Stimulated activated CD8-positive, alpha-beta memory T cell treated with anti-CD3 and anti-CD28 coated beads, Interleukin-12 subunit alpha, Interleukin-12 subunit beta, amount 100 ng/mL, for 4 hours (primary cell): ENCODE measurements at places on chromosomes 2 and 18.

DNA sequence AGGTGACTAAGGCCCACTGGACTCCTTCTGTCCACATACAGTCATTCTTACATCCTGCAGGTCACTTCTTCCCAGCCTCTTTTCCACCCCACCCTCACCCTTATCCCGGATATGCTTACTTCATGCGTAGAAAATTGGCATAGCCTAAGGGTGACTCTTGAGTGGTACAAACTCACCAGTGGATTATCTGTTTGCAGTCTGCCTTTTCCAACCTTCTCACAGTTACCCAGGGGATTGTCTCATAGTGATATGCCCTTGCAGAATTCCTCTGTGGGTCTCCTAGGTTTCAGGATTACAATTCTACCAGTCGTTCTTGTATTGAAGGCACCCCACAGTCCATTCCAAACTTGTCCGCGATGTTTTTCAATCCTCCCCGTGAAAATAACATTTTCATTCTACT is 752.9 kb upstream of the HS6ST1 start:
- no peak for DNase-seq

- DNase-seq = no peak
Measured at GRCh38 chr2:27569398-27569797, 13.4 kb upstream of the ZNF512 start.

DNA sequence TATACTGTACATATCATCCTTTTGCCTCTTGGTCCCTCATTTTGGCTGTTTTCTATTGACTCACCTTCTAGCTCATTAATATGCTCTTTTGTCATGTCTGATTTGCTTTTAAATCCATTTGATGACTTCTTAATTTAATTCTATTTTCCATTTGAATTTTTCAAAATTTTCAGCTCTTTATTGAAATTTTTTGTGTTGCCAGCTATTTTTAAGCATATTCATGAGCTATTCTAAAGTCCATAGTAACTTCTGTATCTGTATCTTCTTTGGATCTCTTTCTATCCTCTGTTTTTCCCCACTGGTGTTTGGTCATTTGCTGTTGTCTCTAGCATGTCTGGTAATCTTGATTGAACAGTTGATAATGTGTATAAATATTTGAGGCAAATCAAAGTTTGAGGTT is 227.8 kb downstream of the NDUFA10 start:
- no peak for DNase-seq

DNA sequence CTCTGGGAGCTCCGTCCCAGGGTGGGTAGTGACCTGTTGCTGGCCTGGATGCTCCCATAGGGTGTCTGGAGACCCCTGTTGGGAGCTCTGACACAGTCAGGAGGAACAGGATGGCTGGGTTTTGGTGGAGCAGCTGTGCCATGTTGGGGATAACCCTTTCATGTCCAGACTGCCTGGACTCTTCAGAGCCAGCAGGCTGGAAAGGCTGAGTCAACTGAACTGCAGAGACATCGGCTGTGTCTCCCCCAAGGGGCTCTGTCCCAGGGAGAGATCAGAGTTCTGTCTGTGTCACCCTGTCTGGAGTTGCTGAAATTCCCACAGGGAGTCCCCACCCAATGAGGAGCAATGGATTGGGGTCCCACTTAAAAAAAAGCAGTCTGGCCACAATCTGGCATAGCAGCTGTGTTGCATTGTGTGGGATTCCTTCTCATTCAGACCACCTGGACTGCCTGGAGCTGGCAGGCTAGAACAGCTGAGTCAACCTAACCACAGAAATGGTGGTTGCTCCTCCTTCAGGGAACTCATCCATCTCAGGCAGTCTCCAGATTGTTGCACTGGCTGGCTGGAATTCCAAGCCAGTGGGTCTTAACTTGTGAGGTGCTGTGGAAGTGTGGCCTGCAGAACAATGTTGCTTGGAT is 37.2 kb downstream of the AGPS start:
- DNase-seq = no peak

DNA sequence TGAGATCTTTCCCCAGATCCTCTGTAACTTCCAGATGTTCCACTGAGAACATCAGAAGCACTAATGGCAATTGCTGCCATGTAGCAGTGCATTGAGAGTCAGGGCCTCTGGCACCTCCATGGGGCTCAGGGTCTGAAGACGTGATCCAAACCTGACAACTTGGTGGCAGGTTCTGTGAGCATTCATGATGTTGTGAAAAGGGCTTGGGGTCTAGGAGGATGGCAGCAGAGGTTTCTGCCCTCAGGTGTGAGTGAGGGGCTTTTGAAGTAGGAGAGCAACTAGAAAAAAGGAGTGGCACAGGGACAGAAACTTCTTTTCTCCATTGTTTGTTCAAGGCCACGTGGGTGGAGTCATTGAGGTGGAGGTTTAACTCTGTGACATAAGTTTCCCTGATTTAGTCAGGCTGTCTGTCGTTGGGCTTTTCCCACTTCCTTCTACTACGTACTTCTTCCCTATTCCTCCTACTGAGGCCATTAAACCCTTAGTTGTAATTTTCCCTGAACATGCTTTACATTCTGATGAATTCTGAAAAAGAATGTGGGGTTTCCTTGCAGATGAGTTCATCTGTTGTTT is 13.1 kb downstream of the CFLAR start:
- no peak for DNase-seq

DNA sequence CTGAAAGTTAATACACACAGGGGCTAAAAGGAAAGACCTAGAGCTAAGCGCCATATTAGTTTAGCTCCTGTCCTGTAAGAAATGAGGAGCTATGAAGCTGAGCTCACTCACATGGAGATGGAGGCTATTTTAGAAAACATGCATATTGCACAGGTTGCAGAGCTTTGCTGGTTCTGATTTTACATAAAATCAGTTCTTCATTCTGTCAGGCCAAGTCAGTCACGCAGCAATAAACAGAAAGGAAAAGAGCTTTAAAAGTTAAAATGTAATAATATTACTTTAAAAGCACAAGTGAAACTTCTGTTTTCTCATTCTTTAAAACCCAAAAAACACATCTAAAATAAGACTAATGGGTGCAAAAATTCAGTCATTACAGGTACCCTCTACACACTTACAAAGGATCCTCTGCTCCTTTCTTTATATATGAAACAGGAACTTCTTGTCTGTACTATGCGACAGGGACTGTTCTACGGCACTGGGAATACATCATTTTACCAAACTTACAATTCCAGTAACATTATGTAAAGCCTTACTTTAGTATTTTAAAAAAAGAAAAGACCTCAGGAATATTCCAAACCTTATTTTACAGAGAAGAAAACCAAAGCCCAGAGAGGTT is 113.8 kb downstream of the THADA start:
- DNase-seq = no peak

DNA sequence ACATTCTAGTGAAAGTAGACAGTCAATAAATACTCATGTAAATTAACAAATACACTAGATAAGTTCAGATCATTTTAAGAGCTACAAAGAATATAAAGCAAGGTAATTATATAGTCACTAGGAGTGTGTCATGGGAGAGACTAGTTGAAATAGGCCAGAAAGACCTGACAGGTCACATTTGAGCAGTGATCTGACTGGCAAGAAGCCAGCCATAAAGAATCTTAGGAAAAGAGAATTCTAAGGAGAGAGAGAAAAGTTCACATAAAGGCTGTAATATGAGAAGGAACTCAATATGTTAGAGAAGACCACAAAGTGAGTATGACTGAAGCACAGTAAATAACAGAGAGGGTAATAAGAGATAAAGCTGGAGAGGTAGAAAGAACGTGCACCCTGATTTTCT is 31.2 kb downstream of the VSNL1 start:
- DNase-seq = no peak

DNA sequence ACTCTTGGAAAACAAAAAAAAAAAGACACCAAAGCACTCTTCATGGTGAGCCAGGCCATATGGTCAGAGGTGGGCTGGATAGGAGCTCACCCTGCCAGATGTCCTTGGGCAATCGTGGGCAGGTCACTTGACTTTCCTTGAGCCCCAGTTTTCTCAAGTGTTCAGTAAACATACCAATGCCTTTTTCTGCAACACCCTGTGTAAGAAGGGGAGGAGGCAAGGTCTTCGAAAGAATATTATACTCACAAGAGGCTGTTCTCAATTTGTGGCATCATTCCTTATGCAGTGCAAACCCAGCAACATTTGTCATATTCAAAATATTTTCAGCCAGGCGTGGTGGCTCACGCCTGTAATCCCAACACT is 22.9 kb upstream of the TMEM87B start:
- no peak for DNase-seq

GRCh38 chr2:190653231-190653630 is 4.3 kb downstream of the NAB1 start:
- DNase-seq = no peak

DNA sequence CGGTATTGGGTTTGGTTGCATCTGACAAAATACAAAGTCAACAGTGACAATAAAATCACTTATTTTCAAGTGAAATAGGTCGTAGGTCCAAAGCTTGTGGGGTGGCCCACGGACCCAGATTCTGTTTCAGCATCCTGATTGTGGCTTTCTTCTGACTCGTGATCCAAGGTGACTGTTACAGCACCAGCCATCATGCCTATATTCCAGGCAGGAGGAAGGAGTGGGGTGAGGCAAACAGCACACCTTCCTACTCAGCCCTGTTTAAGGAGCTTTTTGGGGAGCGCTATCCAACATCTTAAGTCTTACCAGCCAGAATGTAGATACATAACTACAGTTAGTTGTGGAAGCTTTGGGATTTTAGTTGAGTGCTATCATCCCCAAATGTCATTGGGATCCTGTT is 8.7 kb upstream of the SNORC start:
- no peak for DNase-seq

GRCh38 chr2:27013738-27014137 is 19.0 kb upstream of the TMEM214 start:
- DNase-seq = no peak

DNA sequence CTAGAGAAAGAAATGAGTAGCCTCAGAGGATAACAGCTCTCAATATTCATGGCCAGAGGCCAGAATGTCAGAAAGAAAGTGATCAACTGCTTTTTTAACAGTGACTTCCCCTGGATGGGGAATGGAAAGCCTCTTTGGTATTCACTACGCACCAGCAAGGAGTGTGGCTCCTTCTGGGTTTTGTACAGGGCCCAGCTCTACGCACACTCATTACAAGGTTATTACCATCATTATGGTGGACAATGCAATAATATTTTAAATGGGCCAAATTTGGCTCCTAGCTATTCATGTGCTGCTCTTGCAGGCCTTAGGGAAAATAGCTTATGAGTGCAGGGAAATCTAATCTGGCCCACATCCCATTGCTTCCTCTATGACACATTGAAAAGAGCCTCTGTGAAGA is 1149.5 kb upstream of the FANCL start:
- DNase-seq = no peak

GRCh38 chr2:182049372-182050148 is 63.9 kb downstream of the PPP1R1C start:
- DNase-seq = no peak

- DNase-seq = no peak
Measured at GRCh38 chr2:69381337-69381737, 5.7 kb downstream of the GFPT1 start.

- DNase-seq = no peak
Measured at GRCh38 chr2:170156592-170156991, 21.4 kb upstream of the MYO3B start.

- no peak for DNase-seq
Measured at GRCh38 chr2:113228991-113229716, 49.6 kb downstream of the PAX8 start.

DNA sequence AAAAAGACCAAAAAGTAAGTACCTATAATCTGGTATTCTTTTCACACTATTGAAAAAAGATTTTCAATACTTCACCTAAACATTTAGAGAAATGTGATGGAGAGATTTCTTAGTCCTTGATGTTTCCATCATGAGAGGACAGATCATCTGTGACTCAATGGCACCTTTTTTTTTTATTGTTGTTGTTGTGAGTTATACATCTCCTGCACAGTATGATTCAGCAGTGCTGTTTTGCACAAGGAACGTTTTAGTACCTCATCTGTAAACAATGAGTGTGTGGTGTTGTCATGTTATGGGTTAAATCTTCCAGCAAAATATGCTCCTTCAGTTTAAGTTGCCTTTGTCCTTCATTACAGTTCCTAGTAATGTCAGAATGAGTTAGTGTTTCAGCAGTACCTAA is 2.2 kb downstream of the KIAA1328 start:
- no peak for DNase-seq

GRCh38 chr2:236545248-236545658 is 24.4 kb upstream of the ACKR3 start:
- DNase-seq = no peak

DNA sequence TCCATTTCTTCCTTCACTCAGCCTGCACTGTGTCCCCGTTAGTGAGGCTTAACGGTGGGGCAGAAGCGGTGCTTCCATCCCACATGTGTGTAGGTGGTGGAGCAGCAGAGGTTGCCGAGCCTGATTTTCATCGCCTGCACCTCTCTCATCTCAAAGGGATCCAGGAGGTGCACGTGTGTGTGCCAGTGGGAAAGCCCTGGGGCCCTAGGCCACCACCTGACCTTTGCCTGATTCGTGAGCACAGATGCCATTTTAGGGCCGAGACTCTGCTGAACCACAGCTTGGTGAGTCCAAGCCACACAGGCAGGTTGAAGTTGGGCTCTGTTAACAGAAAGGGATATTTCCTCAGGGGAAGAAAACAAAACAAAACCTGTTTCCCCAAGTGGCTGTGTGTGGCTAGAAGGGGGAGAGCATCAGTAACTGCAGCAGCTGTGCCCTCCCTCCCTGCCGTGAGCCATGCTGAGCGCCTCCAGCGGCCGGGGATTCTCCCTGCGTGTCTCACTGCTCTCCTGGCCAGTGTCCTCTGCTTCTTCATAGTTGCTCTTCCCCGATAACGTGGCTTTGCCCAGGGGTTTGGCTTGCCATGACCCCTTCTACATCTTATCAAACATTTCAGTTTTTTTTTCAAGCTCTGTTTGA is 81.5 kb downstream of the MAPRE2 start:
- DNase-seq = no peak

DNA sequence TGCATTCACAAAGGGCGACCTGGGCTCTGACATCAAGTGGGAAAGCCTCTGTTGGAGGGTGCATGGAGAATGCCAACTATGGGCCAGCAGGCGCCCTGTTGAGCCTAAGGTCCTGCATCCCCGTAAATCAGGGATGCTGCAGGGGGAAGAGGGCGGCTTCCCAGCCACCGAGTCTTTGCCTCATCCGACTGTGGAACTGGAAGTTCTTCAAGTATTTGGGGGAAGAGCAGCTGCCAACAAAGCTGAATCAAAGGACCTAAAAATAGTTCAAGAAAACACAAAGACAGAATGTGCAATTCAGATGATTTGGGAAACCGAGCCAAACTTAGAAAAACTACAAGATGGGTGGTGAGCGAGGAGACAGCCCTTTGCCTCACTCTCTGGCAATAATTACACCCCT is 281.1 kb upstream of the MGAT5 start:
- no peak for DNase-seq

- DNase-seq = no peak
Measured at GRCh38 chr2:227374158-227374557, 4.9 kb downstream of the TM4SF20 start.

- no peak for DNase-seq
Measured at GRCh38 chr2:39213015-39213414, 30.8 kb downstream of the CDKL4 start.
